ENCODE measurements at places on chromosomes 12 and 14.

- no peak for DNase-seq
Observed at GRCh38 chr14:24096545-24097181, 2.6 kb downstream of the PCK2 start.

- no peak for DNase-seq
Observed at GRCh38 chr12:53096089-53096741, 1.3 kb upstream of the IGFBP6 start.

DNA sequence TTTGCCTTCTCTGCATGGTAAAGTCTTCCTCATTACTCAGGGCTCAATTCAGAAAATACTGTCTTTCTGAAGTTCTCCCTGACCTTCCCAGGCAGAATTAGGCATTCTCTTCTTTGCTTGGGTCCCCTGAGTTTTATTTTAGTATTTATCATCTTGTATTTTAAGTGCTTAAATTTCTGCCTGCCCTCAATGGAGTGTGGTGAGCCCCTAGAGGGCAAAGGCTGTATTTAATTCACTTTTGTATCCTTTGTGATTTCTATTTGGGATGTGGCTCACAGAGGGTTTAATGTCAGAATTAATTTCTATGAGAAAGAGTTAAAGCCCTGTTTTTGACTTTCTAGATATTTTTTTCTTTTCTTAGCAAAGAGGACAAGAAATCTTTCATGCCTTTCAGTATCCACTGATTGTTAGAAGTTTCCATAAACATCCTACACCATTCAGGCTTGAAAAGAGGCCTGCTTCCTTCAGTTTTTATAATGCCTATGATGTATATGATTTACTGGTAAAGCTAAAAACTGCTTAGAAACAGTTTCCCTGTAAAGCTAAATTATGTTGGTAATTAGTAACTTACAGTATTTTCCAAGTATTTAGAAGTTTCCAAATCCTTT is 55.6 kb upstream of the PTPRB start:
- no peak for DNase-seq

GRCh38 chr12:103799857-103800771 is 40.9 kb downstream of the NT5DC3 start:
- DNase-seq, result no peak

DNA sequence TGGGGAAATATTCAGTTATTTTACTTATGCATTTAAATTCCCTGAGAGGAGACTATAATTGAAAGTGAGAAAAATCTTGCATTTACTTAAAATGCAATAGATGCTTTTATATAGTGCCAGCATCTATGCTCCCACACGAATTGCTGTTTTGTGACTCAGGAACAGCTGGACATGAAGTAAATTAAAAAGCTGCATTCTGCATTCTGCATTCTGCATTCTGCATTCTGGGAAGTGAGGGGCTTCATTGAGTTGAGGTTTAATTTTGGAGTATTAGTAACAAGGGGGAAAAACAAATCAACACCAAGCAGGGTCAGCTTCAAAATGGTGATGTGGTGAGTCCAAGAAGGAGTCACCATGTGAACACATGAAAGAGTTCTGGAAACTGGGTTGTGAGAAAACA is 101.2 kb downstream of the C12orf50 start:
- no peak for DNase-seq

DNA sequence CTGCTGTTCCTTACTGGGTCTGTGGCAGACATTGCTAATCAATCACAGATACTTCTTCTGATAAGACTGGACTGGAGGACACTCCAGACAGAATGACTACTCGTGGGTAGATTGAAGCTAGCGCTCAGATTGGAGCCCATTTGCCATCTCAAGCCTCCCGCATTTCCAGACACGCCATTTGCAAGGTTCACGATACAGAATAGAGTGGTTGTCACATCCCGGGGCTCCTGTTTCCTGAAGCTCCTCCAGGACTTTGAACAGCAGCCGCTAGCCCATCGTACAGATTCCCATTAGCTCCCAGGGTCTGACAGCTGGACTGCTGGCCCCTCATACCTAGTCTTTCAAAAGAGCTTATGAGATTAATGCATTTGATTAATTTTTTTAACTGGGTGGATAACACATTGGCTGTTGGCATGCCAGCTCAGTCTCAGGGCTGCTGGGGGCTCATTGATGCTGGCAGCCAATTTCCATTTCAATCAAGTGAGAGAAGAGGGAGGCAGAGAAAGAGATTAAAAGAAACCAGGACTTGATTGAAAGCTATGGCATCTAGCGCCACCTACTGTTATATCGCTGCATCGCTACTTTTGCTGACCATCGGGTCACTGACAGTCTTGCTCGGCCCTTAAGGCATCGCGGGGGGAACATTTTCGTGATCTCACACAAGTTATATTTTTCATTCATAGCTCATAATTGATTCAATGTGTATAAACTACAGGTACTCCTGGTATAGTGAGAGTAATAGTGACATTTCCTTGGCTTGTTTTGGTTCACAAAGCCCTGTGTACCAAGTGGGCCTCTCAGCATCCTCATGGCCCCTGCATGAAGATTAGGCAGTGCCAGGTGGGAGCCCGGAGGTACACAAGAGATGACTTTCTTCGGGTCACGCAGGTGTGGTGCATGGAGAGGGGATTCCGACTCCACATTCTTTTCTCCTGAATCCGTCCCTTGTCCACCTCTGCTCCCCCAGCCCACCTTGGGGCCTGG is 78.6 kb downstream of the CCDC60 start:
- DNase-seq, result peak; percentile 33

DNA sequence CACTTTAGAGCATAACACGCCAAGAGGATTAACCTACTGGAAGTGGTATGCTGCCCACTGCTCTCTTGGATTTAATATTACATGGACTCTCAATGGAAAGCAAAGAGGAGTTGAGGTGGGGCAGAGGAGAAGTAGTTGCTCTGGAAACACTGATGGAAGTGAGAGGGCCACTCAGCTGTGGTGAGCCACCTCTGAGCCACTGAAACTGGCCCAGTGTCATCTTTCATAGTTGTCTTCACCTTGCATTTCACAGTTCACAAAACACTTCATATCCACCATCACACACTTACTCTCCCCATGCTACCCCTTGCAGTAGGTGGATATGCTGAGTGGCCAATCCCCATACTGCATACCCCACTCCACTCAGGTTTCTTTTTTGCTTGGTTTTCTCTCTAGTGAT is 12.2 kb upstream of the PCED1B start:
- no peak for DNase-seq

- DNase-seq, result no peak
Observed at GRCh38 chr14:42563313-42563712, 956.6 kb downstream of the LRFN5 start.

GRCh38 chr12:71938728-71939385 is at the start of gene TPH2:
Gene TPH2, plus strand, starts transcription at chr12:71938845. Its CDS starts 142 bp downstream, at chr12:71938987.
- peak; percentile 29 for DNase-seq

DNA sequence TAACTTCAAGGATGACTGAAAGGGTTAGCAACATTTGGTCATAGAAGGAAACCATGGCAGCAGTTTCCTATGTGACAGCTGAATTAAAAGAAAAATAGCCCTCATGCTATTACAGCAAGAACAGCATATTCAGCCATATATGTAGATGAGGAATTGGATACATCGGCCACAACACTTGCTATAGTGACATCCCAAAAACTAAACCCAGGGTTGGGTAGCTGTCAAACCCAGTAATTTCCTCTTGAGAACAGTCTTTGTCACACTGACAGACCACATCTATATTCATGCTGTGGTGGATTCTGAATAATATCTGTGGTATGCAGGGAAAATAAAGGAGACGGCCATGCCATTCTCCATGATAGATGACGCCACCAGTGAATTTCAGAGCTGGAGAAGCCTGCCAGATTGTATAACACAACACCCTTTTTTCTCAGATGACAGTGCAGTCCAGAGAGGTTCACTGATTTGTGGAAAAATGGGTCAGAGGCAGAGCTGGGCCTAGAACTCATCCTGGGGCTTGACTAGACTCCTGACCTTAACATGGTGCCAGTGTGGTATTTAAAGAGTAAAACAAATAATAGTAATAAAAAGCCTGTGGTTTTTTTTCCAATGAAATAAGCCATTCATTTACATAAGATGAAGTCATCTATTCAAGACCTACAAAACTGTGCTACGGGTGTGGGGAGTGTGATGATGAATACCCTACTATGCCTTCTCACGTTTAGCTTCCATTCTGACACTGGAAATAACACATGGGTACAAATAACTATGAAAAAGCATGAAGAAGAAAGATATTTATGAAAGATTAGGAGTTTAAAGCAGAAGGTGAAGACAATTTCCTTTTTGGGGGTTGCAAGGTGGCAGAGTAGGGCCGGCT is 32.3 kb downstream of the EFCAB11 start:
- DNase-seq, result peak; percentile 72

DNA sequence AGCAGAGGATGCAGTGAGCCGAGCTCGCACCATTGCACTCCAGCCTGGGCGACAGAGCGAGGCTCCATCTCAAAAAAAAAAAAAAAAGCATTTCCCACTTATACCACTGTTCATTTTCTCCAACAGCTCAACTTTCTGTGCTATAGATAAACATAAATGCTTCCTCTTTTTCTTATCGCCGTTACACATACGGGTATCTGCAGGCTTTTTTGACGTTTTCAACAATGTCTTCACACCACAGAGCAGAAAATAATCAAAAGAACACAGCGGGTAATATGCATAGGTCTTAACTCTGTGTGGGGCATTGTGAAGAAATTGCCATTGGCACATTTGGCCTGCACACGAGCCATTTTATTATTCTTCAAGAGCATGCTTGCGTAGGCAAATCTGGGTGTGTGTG is 86.4 kb downstream of the CAPZA3 start:
- no peak for DNase-seq

- no peak for DNase-seq
Observed at GRCh38 chr12:42585154-42585840, 4.2 kb downstream of the PRICKLE1 start.

- no peak for DNase-seq
Observed at GRCh38 chr12:6352193-6353173, 10.6 kb upstream of the TNFRSF1A start.

DNA sequence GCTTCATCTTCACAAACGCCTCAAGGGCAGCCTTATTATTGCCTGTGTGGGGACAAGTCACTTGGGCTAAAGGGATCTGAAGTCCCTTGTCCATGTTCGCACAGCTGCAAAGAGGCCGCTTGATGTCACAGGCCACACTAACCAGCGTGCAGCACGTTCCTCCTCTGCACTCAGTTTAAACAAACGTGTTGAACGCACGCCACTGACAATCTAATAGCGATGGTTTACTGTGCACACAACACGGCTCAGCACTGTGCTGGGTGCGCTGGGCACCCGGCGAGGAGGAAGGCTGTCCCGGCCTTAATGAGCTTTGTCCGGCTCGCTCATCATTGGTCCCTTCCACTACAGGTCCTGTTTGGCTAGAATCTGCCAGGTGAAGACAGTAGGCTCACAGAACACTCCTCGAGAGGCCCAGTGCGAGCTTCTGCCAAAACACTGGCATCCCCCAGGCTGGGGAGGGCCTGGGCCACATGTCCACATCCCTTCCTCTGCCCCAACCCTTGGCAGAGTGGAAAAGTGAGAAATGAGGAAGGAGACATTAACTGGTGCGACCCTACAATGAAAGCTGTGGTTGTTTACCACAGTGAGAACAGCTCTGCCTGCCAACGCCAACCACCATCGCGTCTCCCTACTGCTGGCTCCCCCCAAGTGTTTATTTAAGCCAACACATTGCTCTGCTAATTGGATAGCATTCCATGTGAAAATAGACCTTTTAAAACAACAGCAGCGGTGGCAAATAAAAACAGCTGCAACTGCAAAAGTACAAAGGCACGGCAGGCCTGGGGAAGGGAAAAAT is 113.2 kb downstream of the RBM19 start:
- no peak for DNase-seq

- no peak for DNase-seq
Observed at GRCh38 chr12:30785630-30786029, 30.9 kb upstream of the CAPRIN2 start.

DNA sequence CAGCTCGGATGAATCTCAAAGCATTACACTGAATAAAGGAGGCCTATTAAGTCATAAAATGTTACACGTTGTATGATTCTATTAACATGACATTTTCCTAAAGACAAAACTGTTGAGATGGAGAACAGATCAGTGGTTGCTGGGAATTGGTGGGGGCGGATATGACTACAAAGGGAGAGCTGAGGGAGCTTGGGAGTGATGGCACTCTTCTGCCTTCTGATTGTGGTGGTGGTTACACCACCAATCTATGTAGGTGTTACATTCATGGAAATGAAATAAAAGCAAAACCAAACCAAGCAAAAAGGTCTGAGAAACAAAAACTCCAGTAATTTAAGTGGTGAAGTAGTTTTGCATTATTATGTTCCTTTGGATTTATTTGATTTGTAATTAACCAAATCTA is 16.4 kb upstream of the EVL start:
- no peak for DNase-seq

DNA sequence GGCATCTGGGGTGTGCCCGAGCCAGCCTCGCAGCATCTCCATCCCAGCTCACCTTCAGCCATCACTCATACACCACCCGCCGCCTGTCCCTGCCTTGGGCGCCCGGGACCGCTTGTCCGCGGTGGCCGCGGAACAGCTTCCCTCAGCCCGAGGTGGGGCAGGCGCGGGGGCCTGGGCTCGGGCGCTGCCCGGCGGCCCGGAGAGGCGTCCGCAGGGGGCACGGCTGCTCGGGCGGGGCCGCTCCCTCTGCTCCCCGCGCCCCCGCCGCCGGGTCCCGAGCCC is 430 bp downstream of the SLC41A2 start:
- no peak for DNase-seq

Measured in retinal pigment epithelial cell (primary cell).